ENCODE measurements at places on chromosomes 2 and 18.

DNA sequence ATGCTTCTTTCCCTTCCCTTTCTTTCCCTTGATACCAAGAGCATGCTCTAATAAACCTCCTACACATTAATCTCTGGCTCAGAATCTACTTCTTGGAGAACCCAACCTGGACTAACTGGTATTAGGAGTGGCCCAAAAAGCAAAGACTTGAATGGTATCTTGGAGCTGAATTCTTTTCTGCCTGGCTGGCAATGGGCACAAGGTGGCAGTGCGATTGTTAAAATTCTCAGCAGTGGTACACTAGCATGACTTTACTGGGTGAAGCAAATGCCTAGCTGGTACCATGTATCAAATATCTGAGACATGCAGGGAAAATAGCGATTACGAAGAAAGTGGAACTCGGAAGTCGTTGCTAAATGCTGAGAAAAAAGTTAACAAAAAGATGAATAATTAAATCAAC, 376.1 kb downstream of the XIRP2 start:
- DNase-seq = no peak

- DNase-seq = peak; percentile 66
Observed at GRCh38 chr18:36655930-36656329, 172.9 kb downstream of the TPGS2 start.

DNA sequence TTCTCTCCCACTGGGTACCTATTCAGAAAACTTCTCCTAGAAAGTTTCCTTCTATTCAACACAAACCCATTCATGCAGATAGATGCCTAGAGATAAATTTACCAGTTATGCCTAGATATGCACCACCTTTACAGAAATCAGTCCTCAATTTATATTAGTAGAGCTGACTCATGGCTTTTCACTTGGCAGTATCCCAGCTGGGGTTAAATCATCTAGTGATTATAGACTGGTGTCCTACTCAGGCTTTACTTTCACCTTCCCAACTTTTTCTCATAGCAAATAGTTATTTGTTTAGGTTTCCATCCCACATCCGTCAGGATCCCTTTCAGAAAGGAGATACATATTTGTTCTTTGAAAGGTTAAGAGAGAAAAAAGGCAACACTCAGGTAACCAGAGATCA, 124.5 kb downstream of the AQP4 start:
- no peak for DNase-seq

DNA sequence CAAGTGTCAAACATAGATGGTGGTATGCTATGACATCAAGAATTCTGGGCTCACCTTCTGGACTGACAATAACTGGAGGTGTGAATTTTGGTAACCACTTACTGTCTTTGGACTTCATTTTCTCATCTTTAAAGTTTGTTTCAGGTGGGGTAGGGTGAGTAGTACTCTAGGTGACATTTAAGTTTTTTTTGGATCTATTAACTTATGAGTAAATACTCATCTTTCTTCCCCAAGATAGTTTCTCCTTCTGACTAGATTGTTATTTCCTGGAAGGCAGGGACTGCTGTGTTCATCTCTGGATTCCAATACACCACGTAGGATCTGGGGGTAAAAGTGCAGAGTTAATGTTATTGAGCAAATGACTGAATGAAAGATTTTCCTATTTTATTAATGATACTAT, 55.9 kb downstream of the ICOS start:
- DNase-seq = no peak

GRCh38 chr2:98637401-98638147, 29.2 kb downstream of the UNC50 start:
- DNase-seq = no peak

GRCh38 chr2:164711766-164712138, 90.5 kb upstream of the GRB14 start:
- DNase-seq = no peak

GRCh38 chr2:206859330-206859739, 80.0 kb upstream of the CPO start:
- DNase-seq = no peak

DNA sequence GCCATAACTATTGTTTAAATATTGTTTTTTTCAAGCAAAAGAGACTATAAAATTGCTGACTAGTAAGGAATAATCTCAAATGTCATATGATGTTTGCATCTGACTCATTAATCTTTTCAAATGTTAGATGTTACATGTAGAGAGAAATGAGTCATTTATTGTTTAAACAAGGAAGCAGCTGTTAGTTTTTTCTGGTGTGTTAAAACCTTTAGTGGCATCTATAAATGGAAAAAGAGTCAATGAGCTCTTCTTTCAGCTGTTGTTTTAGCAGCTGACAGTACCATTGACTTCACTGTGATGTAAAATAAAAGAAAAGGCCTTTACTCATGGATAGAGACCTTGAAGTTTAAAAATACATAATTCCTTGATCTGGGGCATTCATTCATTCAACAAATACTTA, 1.8 kb upstream of the KLHL41 start:
- peak; percentile 77 for DNase-seq

DNA sequence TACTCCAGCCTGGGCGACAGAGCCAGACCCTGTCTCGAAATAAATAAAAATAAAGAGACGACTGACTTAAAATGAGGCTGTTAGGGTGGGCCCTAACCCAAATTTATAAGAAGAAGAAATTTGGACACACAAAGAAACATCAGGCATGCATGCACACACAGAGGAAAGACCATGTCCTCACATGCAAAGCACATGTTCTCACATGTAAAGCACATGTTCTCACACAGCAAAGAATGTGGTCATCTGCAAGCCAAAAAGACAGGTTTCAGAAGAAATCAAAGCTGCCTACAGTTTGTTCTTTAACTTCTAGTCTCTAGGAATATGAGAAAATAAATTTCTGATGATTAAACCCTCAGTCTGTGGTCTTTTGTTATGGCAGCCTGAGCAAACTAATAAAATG, 132.3 kb upstream of the CRIM1 start:
- DNase-seq = no peak

DNA sequence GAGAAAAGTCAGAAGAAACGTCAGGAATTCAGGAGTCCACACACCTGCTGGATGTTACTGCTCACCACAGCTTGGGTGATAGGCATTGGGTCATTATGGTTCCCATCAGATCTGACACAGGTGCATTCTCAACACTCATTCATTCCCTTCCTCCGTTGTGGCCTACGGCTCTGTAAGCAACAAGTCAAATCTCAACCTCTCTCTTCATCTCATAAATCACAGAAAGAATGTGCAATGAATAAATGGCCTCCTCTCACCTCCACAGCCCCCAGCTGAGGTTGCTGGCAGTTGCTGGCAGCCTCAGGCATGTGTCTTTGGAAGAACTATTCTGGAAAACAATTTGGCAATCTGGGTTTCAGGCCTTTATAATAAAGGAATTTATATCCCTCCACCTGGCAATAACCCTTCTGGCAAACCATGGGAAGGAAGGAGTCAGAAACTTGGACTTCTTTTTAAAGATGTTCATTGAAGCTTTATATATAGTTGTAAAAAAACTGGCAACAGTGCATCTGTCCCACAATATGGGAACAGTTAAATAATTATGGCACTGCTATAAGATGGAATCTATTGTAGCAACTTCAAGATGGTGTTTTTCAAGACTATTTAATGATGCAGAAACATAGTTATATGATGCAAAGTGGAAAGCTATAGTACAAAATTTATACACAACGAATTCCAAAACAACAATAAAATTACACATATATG, 175.4 kb downstream of the ANAPC1 start:
- no peak for DNase-seq

DNA sequence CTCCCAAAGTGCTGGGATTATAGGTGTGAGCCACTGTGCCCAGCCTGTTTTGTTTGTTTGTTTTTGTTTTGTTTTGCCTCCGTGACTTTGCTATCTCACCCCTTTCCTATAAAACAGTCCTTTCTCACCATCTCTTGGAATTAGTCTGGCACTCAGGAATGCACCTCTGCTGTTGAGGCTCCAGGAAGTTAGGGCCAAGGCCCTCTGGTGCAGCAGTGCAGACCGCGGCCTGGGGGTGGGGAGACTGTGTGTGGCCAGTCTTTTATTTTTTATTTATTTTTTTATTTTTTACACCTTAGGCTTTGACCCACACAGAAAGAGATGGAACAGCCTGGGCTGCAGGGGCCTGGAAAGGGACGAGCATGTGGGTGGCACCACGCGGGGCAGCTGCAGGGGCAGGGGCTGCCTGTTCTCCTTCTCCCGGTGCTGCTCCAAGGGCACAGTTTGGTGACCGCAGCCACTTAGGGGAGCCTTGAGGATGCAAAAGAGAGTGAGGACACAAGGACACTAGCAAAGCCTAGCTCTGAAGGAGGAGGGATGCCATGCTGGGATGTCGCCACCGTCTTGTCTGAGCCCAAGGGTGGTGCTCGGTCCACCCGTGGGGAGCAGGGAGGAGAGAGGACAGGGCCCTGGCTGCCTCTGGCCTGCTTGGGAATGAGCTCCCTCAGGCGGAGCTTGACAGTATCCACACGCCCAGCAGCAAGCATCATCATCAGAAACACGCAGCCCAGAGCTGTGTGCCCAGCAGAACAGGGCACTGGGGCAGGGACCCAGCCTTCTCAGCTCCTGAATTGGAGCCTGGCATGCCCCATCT, 19.4 kb upstream of the ALPI start:
- DNase-seq = no peak

DNA sequence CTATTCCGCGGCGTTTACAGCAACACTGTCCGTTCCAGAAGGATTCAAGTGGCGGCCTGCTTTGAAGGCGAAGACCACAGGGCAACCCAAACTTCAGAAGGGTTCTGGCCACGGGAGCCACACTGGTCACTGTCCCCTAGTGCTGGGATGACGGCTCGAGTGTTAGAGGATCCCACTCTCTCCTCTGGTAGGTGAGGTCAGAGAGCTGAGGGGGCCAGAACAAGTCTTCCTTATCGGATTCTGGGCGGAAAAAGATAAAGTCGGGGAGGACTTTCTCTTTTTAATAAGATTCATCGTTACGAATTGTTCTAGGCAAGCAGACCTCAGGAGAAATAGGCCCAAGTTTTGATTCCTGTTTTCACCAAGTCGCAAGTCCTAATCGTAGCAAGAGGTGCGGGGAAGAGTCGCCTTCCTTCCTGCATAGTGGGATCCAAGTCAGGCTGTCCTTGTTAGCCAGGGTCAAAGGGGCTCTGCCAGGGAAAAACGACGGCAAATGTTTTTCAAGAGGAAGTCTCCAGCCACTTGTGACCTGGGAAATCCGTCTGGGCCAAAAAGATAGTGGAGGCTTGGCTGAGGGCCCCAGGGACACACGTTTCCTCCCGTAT, 864 bp upstream of the MYL12A start:
- no peak for DNase-seq

DNA sequence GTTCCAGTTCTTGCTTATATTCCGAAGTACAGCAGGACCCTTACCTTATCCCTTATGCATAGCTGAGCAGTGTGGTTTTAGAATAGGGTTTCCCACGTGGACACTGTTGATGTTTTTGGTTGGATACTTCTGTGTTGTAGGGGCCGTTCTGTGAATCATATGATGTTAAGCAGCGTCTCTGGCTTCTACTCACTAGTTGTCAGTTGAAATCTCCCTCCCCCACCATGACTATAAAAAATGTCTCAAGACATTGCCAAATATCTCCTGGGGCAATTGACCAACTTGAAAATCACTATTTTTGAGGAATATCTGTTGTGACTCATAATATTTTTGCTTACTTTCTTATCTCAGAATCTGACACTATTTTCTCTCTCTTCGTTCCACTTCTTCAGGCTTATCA, 713.7 kb downstream of the TSN start:
- DNase-seq = no peak

DNA sequence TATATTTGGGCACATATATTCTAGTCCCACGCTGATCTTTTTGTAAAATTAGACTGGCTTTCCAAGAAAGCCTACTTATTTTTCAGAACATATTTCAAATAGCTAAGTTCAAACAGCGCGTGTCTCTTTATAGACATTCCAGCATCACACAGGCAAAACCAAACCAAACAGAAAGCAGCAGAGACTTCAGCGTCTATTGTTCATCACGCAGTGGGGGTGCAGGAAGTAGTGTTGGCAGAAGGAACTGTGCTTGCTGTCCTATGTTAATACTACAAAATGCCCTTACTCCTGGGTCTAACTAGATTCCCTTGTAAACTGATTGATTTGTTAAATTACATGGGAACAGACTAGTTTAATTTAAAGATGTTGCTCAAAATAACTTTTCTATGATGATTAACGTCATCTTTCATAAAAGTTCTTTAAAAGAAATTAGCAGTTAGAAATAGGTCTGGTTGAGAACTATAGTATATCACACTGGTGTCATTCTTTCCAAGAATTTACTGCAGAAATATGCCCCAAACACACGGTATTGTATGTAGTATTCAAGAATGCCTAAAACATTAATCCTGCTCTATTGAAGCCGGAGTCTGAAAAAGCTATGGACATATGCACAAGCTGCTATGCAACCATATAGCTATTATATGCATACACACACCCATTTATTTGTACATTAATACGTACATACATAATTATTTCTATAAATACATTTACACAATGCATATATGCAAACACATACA, 436.3 kb downstream of the CBLN2 start:
- DNase-seq = no peak
